ENCODE measurements at places on chromosomes 3 and 15.

- DNase-seq = no peak
These were observed 523.2 kb downstream of the OTOL1 start for GRCh38 chr3:162019817-162020216.

- DNase-seq = no peak
These were observed 354.5 kb upstream of the KCNMB2 start for GRCh38 chr3:178181784-178182183.

GRCh38 chr3:160094562-160094961 lies 105.9 kb downstream of the IL12A start:
- no peak for DNase-seq

GRCh38 chr3:17494117-17494809 lies 248.2 kb downstream of the TBC1D5 start:
- no peak for DNase-seq

GRCh38 chr3:5186858-5187155 lies 700 bp upstream of the EDEM1 start:
- no peak for DNase-seq

- no peak for DNase-seq
These were observed 13.7 kb upstream of the SEC22A start for GRCh38 chr3:123188058-123188457.
